ENCODE measurements at places on chromosomes 3 and 15.

GRCh38 chr3:134568790-134569189 lies 82.0 kb downstream of the KY start:
- no peak for DNase-seq

DNA sequence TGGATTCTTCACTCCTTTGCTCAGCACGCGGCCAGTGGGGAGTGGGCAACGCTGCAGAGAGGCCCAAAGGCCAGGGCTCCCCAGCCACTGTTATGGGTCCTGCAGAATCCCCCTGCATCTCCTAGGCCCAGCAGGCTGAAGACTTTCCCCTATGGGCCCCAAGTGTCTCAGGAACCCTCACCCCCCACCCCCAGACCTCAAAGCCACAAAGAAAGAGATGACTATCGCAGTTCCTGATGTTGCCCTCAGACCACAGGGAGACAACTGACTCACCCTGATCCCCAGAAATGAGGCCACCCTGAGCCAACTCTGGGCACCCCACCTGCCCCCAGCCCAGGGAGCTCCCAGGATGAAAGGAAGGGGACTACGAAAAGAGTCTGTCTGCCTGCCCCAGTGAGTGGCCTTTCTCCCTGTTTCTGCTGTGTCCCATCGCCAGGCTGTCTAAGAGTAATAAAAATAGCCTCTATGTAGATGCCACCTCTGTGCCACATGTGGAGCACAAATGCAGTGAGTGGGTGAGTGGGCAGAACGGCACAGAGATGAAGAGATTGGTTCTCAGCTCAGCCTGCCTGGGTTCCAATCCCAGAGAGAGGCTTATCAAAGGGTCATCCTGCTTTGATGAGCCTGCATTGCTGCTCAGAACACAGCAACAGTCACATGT lies 283.0 kb downstream of the UACA start:
- DNase-seq = peak; percentile 83

DNA sequence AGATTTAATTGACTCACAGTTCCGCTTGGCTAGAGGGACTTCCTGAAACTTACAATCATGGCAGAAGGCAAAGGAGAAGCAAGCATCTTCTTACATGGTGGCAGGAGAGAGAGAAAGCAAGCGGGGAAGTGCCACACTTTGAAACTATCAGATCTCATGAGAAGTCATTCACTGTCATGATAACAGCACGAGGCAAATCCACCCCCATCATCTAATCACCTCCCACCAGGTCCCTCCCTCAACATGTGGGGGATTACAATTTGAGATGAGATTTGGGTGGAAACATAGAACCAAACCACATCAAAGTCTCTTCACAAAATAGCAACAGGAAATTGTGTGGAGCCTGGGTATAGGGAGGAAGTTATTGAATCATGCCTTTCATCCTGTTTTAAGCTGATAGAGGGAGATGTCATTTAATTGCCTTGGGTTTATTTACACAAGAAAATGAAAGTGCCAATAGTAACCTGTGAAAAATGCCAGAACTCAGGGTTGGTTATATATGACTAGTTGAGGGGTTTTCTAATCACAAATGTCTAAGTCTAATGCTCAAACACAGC lies 624.8 kb upstream of the LMCD1 start:
- DNase-seq = peak; percentile 93

DNA sequence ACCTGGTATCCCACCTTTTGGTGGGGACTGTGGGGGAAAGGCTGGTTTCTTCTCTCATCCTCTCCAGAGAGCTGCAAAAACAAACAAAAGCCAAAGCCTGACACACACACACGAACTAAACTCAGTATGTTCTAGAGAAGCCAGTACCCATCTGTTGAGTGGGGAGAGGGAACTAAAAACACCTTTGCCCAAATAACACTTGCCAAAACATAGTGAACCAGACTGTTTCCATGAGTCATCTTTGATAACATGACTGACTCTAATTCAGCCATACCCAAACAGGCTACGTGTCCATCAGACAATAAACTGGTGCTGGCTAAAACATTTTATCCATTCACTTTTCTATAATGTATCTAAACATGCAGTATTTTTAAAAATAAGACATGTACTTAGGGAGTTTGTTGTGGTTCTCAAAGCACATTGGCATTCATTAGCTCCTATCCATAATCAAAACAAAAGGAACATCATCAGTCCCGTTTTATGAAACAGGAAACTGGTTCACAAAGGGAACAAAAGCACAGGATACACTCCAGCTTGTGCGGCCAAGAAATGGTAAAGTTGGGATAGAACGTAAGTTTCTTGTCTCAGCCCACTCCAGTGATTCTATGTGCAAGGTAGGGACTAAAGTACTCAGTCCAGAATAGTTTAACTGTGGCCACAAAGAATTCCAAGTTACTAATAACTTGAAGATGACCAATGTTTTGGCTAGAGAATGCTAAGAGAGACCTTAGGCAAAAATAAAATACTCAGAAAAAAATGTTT lies 16.1 kb downstream of the LYSMD2 start:
- DNase-seq = no peak

DNA sequence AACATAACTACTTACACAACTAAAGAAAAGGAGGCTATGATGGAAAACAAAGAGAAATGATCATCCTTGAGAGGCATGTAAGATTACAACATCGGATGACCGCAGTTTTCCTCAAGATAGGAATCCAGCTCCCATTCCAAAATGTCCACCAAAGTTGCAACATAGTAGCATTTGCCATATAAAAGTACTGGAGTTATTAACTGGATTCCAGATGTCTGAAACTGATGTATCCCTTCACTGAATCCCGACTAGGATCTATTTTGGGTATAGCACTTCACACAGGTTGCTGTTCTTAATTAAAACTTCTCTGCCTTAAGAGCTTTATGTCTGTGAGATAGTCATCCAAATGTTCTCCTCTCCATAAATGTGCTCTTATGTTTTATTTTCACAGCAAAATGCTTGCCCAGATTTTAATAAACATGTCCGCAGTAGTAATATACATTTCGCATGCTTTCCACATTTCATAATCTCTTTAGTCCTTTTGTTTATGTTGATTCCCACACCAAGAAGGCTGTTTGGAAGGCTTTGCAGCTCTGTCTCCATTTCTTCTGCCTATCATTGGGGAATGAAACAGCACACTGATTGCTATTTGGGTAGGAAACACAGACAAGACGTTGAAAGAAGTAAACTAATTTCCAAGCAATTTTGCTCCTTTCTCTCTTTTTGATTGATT lies 716.5 kb upstream of the CFAP20DC start:
- DNase-seq = no peak

- no peak for DNase-seq
These were observed 4.4 kb upstream of the IQSEC1 start for GRCh38 chr3:13077431-13078162.

GRCh38 chr15:66425837-66426236 lies 39.1 kb downstream of the MAP2K1 start:
- DNase-seq = no peak

GRCh38 chr3:148158210-148158609 lies 539.5 kb upstream of the AGTR1 start:
- DNase-seq = no peak

- DNase-seq = no peak
These were observed 9.5 kb downstream of the ISL2 start for GRCh38 chr15:76345880-76346668.

DNA sequence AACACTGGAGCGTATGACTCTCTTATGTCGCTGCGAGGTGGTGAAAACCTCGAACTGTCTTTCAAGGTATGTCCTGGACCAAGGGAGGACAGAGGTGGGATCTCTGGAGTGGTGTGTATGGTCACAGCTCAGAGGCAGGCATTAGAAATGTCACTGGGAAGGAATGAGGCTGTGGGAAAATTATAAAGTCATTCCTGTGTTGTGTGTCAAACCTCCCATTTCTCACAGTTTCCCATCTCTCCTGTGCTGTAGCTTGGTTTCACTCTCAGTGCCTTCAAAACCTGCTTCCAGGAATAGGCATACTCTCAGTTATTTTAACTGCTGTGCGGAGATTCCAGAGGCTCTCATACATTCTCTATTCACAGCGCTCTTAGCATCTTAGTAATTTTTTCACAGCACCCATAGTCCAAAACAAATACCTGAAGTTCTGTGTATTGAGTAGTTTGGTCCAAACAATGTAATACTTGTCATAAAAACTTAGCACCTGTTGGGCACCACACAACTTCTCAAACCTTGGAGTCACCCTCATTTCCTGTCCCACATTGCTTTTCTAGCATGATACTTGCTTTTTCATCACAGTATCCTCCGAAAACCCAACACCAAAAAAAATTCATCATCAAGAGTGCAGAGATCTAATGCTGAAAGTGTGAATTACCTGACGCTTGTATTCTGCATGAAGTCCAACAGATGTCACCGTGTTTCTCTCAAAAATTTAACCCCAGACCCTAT lies 36.9 kb downstream of the GALNT15 start:
- DNase-seq = no peak

DNA sequence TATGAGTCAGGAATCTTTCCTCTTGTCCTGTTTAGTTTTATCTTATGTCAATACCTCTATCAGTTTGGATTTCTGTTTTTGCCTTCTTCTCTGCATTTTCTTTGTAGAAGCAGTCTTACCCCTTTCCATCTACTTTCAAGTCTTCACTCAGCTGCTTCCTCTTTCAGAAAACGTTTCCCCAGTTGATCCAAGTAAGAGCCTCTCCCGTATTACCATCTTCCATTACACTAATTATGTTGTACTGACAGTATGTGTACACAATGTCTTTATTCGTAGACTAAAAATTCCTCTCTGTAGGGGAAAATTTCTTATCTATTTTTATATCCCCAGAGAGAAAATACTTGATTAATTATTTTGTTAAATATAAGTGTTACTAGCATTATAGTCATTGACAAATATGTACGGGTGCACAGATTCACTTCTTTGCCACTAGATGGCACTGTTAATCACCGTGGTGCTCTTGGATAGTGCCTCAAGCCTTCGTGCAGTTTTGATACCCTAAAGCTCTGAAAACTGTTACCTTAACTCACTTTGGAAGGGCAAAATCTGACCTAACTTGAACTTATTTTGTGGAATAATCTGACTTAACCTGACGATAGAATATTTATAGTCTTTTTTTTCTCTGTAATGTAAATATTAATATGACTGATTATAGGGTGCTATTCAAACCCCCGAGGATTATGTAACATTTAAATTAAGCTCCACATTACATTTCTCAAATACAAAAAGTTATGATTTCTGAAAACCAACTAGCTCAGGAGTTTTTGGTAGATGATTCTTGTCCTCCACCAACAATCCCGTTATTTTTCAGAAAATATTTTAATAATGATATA lies 74.2 kb upstream of the POU1F1 start:
- DNase-seq = peak; percentile 53

DNA sequence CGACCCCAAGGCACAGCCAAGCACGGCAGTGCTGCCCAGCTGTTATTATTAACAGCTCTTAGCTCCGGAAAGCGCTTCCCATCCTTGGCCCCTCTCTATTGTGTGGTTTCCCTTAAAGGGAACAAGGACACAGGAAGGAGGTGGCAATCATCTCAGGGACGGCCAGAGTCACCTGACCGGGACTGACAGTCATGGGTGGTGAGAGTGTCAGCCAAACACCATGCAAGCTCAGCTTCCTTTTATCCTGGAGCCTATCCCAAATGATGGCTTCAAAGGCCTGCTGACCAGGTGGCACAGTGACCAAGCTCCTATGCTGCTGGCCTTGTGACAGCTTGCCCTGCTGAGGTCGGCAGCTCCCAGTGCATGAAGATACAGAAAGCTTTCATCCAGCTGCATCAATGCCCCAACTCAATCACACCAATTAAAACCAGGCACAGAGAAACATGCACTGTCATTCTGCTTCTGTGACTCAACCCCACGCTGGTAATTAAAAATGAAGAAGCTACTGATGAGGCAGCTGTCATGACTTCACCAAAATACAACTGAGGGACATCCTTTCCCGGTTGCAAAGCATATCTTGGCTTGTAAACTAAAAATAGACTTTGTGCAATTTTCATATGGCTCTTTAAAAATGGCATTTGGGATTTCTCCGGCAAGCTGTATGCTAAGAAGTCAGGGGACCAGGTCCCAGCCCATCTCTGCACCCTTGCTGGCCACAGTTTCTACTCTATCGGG lies 34.0 kb downstream of the PCSK6 start:
- peak; percentile 73 for DNase-seq

- no peak for DNase-seq
These were observed 69.5 kb upstream of the MBNL1 start for GRCh38 chr3:152199102-152199840.

DNA sequence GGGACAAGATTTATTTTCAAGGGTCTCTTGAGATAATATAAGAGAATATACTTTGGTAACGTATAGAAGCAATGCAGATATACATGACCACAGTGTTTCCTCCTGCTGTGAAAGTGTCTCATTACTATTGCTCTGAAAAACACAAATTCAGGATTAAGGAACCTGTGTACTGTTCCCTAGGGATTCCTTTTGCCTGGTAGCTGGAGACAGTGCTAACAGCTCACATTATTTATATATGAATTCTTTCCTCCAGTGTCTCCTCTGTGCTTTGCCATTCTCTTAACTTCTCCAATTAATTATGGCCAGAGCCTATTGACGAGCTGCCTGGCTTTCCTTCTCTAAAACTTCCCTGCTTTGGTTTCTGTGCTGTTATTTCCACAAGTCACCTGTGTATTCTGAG lies 235.4 kb downstream of the OTOL1 start:
- DNase-seq = no peak

DNA sequence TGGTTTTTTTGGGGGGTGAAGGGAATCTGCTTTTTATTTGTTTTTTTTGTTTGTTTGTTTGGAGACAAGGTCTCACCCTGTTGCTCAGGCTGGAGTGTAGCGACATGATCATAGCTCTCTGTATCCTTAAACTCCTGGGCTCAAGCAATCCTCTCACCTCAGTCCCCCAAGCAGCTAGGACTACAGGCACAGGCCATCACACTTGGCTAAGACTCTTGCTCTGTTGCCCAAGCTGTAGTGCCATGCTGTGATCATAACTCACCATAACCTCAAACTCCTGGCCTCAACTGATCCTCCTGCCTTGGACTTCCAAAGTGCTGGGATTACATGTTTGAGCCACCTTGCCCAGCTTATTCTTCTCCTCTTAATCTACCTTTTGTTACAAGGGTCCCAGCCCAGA lies 31.8 kb downstream of the GPR176 start:
- no peak for DNase-seq

DNA sequence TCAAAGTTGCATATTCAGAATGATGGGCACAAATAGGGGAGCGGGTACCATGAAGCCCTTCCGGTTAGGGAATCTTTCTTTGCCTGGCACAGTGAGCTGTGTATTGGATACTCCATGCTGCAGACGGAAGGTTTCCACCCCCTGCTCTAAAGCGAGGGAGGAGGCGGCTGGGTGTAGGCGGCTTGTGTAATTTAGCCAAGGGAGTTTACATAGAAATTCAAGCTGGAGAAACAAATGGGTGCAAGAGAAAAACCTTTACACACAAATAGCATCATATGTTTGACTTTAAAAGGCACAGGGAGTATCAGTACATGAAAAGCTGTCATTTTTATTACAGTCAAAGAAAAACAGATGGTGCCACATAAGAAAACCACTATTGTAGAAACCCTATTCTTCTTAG lies 59.3 kb upstream of the ADCY5 start:
- DNase-seq = no peak
